GM13976 (cell line): ENCODE measurements at places on chromosomes 13 and 19.

DNA sequence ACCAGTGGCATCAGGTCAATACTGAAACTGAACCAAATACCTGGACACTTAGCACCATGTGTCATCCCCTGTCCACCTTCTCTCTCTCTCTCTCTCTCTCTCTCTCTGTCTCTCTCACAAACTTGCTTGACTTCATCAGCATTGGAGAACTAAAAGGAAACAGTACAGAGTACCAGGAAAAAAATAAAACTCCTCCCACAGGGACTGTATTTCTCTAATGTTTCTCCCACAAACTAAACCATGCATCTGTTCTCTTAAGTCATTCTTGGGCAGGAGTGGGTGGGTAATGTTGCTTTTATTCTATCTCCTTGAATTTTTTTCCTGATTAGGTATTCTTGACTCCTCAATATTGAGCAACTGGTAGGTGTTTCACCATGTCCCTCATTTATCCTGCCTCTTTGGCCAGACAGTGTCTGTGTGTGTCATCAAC lies 112.9 kb upstream of the CACNA1A start:
- no peak for DNase-seq

DNA sequence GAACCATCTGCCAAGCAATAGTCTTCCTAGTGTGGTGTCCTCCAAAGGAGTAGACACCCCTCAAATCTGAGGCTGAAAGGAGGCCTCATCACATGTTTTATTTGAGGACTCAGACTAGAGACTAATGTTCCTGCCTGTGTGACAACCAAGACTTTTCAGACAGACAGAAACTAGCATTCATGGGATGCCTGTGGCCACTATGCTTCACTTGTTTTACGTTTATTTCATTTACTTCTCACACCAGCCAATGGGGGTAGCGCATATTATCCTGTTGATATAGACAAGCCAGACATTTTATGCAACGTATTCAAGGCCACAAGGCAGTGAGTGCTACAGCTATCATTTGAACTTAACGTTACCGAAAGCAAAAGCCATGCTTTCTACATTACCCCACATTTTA lies 391.7 kb upstream of the HTR2A start:
- no peak for DNase-seq

DNA sequence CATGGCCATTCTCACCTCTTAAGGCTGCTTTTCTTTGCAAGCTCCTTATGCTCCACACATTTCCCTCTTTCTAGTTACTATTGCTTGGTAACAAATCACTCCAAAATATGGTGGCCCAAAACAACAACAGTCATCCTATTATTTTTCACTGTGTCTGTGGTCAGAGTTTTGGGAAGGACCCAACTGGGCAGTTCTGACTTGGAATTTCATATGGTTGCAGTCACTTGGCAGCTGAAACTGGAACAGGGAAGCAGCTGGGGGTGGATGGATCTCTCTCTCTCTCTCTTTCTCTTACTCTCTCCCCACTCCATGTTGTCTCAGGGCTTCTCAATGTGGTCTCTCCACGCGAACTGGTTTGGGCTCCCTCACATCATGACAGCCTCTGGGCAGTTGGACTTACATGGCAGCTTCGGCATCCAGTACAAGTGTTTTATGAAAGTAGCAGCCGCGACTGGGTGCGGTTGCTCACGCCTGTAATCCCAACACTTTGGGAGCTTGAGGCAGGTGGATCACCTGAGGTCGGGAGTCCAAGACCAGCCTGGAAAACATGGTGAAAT lies 39.6 kb downstream of the NUMBL start:
- no peak for DNase-seq

GRCh38 chr19:15185188-15185587 lies 15.6 kb downstream of the NOTCH3 start:
- no peak for DNase-seq

GRCh38 chr19:19315444-19315843 lies 4.9 kb downstream of the SUGP1 start:
- DNase-seq: no peak
